ENCODE measurements at places on chromosomes 7 and 10.
A peak's percentile ranks its signal among the peaks of the same experiment; 100 is the strongest.

GRCh38 chr7:48139459-48139858 lies 31.8 kb upstream of the ABCA13 start:
- no peak for DNase-seq

GRCh38 chr7:66043681-66044497 lies 31.7 kb upstream of the ASL start:
- peak; percentile 64 for DNase-seq

DNA sequence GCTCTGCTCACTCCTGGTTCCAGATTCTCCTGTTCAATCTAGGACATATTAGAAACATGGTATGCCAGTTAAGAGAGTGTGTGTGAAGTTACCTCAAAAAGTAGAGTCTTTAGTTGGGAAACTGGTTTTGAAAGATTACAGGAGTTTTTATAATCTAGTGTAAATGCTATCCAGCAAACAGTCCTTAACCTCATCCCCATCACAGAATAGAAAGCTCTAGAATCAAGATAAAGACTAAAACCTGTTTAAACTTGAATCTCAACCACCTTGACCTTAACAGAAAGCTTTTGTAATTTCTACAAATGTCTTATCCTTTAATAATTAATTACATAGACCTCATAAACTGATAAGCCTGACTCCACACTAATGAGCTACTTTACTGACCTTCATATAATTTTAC lies 1288.7 kb upstream of the SORCS1 start:
- DNase-seq = no peak

DNA sequence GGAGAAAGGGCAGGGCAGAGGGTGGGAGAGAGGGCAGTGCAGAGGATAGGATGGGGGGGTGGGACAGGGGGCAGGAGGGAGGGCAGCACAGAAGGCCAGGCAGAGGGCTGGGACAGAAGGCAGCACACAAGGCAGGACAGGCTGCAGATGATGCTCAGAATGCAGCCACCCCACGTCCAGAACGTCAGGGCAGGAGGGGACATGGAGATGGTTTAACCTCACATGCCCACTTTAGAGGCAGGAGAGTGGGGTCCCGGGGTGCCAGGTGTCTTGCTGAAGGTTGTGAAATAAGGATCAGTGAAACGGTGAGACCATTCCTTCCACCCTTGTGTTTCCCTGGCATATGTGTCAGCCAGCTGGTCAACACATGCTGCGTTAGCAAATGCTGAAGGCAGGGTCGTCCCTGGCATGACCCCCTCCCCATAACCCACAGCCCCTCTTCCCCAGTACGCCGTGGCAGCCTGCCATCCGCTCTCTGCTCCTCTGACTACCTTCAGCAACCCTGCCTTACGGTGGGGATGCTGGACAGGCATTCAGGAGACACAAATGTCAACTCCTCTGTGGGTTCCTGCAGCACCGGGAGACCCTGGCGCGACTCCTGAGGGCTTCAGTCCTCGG lies 592.1 kb downstream of the DNAJB6 start:
- no peak for DNase-seq

- no peak for DNase-seq
These were observed 4.9 kb downstream of the RADIL start for GRCh38 chr7:4878336-4879335.

- no peak for DNase-seq
These were observed 17.9 kb upstream of the BLOC1S2 start for GRCh38 chr10:100304414-100304813.

All from left cardiac atrium (tissue), 4 donors.